Omental fat pad (tissue), 4 donors: ENCODE measurements at places on chromosomes 1 and 21.

- no peak for DNase-seq
These were observed 16.6 kb upstream of the IPP start for GRCh38 chr1:45767035-45767434.

DNA sequence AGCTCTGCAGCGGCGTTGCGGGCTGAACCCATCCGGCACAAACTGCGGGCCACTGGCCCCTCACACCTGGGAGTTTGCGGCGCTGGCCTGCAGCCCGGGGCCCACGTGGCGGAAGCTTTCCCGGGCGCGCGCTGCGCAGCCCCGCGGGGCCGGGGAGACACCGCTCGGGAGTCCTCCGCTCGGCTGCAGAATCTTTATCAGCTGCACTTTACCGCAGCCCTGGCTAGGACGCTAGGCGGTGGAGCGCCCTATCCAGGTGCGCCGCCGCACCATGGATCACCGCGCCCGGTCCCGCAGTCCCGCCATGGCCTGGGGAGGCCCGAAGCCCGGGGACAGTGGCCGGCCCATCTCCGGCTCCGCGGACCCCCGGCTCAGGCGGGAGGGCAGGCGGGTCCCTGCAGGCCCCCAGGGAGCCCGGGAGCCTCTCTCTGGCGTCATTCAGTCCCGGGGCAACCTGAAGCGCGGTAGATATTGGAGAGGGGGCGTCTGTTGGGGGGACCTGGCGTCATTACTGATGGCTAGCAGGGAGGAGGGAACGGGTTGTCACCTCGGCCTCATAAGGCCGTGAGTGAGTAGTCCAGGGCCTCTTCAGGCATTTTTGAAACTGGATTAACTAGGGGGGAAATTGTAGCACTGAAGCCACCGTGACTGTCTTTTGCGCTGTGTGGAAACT lies 5.7 kb upstream of the OLIG2 start:
- no peak for DNase-seq

DNA sequence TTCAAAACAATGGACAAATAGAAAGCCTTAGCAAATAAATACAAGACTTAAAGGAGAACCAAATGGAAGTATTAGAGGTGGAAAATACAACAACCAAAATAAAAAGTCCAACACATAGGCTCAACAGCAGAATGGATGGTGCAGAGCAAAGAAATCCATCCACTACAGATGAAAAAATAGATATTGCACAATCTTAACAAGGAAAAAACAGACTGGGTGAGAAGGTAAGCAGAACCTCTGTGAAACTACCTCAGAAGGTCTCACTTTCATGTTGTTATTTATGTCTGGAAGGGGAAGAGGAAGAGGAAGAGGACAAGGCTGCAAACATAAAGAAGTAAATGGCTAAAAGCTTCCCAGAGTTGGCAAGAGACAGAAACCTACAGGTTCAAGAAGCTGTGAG lies 158.7 kb upstream of the NBPF11 start:
- DNase-seq = no peak

GRCh38 chr1:13478692-13479091 lies 35.1 kb downstream of the LRRC38 start:
- no peak for DNase-seq

- DNase-seq = no peak
These were observed 111.4 kb downstream of the MAST2 start for GRCh38 chr1:45914836-45915235.

GRCh38 chr1:114154146-114154962 lies 685 bp upstream of the SYT6 start:
- DNase-seq = no peak

GRCh38 chr1:64242895-64243756 lies 39.7 kb downstream of the UBE2U start:
- DNase-seq = no peak

GRCh38 chr1:203189951-203190352 lies 3.4 kb upstream of the CHI3L1 start:
- no peak for DNase-seq

DNA sequence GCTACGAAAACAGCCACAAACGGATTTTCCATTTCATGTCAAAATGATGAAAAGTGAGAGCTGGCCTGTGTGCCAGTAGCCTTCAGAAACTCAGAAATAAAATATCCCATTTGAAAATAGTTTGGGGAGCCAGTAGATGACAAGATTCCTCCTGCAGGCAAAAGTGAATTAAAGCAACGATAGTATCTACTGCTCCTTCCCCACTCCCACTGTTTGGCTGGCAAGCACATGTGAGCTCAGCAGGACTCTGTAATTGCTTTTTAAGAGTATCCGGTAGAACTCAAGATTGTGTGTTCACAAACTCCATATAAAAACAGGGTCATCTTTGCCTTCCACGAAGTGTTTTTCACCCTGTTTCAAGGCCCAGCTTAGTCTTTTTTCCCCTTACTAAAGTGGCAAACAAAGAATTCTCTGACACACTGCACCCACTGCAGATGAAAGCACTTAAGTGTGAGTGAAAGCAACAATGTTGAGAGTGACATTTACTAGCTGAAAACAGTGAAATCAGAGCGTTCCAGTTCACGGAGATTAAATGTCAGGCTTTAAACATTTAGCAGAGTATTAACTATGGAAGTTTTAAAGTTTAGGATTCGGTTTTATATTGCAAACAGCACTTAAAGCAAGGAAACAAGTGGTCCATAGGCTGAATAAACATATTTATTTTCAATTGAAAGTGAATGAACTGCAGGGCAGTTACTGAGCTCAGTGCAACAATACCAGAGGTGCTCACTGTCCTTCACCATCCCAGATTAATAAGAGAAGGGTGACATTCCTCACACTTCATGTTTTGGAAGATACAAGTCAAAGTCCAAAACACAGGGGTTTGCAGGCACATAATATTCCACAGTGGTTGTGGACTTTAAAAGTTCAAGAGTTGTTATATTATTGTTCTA lies 70.0 kb downstream of the ALG14 start:
- DNase-seq = no peak

DNA sequence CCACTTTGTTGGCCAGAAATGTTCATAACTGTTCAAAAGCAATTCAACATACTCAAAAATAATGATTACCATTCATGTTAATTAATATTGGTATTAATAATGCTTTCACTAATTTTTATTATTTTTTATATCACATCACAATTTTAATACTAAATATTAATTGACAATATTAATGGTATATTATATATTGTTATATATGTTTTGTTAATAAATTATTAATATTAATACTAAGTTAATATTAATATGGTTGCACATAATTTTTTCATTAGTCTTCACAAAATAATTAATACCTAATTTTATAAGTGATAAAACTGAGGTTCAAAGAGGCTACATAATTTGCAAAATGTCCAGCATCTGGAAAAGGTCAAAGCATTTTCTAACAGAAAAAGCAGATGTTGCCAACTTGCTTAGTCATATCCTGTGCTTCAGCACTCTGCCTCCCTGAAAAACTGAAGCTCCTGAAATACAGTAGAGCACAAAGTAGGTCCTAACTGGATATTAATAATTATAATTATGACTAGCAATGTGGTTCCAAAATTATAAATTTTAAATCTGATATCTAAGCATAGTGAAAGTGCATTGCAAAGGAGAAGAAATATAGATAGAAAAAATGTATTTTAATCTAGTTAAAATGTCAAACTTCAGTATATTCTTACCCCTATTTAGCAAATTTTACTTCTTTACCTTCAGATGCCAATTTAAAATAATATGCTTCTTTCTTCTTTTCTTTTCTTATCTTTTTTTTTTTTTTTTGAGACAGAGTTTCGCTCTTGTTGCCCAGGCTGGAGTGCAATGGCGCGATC lies 123.2 kb upstream of the TNFSF4 start:
- no peak for DNase-seq

GRCh38 chr1:238223076-238223640 lies 332.4 kb upstream of the ZP4 start:
- no peak for DNase-seq

DNA sequence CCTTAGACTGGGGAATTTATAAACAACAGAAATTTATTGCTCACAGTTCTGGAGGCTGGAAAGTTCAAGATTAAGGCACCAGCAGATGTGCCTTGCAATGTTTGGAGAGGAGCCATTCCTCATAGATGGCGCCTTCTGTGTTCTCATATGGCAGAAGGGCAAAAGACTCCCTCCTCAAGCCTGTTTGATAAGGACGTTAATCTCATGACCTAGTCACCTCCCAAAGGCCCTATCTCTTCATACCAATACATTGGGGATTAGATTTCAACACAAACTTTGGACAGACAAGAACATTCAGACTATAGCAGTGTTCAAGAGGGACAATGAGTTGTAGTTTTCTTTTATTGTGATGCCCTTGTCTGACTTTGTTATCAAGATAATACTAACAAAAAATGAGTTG lies 34.3 kb downstream of the PSMG1 start:
- DNase-seq = no peak

GRCh38 chr1:61077676-61078541 lies 4.5 kb upstream of the NFIA start:
- peak; percentile 76 for DNase-seq

- DNase-seq = no peak
These were observed 1.2 kb downstream of the ACBD3 start for GRCh38 chr1:226185141-226186036.

DNA sequence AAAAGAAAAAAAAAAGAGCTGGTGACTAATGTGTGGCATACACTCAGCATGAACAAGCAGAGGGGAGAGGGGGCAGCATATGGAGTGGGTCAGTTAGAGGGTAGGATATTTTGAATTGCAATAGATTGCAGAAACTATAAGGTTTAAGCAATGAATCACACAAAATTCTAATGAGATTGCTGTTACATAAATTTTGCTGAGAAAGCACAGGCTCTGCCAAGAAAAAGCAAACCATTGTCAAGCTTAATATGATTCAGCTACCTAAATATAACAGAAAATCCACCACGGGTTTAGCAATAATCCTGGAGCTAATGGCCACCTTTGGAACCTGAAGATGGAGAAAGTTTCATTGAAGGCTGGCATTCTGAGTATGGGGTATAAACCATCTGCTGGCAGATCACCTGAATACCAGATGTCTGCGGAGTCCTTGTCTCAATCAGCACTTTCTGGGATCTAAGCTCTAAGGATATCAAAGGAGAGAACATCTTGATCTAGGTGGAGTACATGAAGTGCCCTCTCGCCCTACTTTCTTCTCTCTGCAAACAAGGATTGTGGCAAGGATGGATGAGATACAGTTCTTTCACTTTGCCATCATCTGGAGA lies 30.3 kb upstream of the ANGPTL7 start:
- DNase-seq = no peak
